ENCODE measurements at places on chromosomes 1 and 21.

- no peak for DNase-seq
These were observed 184.7 kb upstream of the CACYBP start for GRCh38 chr1:174815036-174815435.

DNA sequence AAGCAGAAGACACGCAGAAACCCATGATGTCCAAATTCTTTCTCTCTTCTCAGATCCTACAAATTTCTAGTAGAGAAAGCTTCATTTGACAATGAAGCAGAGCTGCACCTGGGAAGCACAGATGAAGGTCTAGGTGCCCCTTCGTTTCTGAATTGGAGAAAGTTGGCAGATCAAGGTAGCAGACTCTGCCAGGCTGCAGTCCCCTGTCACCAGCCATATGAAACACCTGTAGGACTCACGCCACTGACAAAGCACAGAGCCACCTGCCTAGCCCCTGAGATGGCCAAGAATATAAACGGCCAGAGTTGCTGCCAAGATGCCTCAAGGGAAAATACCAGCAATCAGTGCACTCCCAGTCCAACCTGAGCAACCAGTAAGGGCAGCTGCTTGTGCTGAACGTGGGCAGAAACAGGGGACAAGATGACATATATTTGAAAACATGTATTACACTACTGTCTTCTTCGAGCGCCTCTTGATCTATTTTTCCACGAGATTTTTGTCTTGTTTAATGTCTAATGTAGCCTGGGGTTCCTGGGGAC, 20.6 kb upstream of the PLEKHA6 start:
- no peak for DNase-seq

- no peak for DNase-seq
These were observed 153.5 kb downstream of the HLX start for GRCh38 chr1:221032637-221033280.

DNA sequence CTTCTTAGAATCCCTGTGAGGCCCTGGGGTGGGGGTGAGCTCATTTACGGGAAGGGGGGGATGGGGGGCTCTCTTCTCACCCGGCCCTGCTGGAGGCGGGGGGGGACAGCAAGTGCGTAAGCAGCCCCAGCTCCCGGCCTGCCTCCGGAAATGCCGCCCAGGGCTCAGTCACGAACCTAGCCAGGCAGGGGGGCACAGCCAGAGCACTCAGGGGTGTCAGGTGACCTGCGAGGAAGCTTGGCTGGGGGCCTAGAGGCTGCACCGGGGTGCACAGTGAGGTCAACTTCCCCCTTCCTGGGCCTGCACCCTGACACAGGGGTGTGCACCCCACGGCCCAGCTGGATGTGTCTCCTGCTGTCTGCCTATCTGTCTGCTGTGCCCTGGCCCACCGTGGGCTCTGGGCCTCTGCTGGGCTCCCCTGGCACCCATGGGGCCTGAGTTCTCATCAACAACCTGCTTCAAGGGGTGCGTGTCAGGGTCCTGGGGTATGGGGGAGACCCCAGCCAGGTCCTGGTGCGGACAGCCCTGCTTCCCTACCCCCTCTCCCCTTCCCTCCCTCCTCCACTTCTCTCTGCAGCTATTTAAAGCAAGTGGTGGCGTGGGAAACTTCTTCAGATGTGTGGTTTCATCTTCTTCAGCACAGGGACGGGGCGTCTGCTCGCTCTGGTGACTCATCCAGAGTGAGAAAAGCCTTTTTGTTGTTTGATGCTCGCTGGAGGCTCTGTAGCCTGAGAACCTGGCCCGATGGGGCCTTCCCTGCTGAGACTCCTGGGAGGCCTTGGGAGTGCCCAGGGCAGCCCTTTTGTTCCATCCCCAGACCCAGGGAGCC, 92.5 kb upstream of the RUNX3 start:
- DNase-seq: peak; percentile 97

DNA sequence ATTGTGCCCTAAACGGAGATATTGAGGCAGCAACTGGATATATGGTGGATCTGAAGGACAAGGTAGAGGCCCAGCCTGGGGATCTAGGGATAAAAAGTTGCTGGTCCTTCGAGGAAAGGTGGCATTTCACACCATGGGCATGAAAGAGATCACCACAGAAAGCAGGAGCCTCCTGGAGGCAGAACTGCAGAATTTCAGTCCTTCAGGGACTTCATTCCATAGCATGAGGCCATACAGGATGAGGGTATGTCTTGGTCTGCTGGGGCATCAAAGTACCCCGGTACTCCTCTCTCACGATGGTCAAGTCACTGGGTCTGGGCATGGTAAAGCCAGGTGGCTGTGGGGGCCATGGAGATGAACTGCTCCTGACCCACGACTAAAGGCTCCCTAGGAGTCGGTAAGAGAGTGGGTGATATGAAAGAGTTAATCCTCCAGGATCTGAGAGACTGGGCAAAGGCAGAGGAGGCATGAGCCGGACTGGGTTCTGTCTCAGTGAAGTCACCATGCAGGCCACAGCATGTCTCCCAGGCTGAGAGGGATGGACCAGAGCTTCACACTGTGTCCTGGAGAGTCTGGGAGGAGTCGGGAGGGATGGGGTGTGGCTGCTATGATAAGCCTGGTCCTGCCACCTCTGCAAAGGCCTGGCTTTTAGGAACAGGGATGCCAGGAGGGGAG, 5.8 kb upstream of the SPRR5 start:
- no peak for DNase-seq

DNA sequence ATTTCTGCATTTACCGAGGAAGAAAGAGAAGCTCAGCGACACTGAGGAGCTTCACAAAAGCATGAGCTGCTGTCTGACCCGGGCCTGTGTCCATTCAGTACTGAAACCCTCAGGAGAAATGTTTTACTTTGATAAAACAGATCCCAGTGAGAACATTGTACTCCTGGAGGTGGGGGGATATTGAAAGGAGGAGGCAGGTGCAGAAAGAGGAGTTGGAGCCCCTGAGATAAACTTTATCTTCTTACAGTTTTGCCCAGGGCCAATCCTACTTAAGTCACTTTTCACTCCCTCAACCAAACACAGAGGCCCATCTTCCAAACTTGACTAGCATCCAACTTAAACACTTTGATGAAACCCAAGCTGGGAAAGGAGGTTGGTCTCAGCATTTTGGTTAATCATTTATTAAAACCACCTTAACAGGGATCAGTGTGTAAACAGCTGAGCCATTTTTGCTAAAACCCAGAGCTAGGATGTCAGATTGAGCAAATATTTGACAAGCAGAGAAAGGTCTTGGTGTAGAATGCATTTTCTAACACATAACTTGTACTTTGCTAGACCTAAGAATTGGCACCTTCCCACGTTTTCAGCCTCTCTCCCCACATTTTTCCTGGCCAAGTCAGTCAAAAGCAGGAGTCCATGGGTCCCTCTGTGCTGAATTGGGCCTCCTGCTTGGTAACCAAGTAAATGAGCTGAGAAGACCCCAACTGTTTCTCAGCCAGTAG, 32.5 kb upstream of the SARS1 start:
- DNase-seq: no peak

GRCh38 chr1:2566101-2567045, 10.2 kb downstream of the TNFRSF14 start:
- no peak for DNase-seq

DNA sequence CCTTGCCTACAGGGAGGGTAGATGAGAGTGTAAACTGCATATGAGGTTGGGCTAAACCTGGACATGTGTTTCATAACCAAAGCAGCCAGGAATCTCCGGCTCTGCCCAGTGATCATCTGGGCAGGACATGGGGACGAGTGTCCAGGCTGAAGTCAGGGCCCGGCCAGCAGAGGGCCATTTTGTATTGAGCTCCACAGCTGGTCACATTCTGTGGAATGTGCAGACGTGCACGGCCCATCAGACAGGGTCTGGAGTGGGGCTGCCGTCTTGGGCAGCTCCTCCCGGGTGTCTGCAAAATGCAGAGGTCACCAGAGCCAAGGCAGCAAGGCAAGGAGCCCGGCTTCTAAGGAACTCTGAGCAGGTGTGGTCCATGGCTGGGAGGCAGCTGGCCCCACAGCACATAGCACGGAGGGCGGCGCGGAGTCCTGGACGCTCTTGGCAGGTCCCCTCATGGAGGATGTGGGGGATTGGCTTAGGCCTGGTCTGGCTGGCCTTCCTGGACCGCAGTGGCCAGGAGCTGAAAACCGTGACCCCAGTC, 6.2 kb downstream of the LRRC3 start:
- DNase-seq: no peak

GRCh38 chr21:41656946-41657525, 109.8 kb downstream of the RIPK4 start:
- no peak for DNase-seq

DNA sequence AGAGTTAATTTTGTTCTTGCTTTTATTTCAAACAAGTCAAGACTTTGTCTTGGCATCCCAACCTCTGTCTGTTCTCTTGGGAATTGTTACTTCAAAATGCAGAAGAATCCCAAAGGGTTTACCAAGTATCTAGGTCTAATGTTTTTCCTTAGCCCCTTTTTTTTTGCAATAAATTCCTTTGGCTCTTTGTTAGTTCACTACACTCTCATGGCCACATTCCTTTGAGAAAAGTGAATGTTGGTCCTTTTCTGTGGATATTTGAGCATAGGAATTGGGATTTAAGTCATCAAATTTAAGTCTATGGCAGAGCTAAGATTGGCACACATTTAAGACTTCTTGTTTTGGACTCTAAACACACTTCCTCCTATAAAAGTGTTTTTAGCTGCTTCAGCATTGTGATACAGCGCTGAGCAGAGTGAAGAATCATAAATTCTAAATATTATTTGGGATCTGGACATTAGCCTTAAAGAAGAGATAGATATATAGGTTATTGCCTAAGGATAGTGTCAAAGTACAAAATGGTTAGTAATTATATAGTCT, 1.9 kb downstream of the BTF3L4 start:
- no peak for DNase-seq

DNA sequence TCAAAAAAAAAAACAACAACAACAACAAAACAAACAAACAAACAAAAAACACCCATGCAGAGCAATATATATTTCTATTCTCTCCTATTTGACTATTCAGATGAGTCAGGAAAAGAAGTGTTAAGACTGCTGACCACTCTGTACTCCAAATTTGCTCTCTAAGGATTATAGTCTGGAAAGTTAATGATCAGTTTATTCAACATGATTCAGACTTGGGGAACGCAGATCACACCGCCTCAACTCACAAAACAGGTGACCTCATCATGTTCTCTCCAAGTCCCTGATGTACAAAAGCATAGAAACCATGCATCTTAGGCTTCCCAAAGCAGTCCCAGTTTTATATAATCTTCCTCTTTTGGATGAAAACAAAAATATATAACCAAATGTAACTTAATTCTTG, 51.9 kb upstream of the PRRC2C start:
- DNase-seq: no peak

DNA sequence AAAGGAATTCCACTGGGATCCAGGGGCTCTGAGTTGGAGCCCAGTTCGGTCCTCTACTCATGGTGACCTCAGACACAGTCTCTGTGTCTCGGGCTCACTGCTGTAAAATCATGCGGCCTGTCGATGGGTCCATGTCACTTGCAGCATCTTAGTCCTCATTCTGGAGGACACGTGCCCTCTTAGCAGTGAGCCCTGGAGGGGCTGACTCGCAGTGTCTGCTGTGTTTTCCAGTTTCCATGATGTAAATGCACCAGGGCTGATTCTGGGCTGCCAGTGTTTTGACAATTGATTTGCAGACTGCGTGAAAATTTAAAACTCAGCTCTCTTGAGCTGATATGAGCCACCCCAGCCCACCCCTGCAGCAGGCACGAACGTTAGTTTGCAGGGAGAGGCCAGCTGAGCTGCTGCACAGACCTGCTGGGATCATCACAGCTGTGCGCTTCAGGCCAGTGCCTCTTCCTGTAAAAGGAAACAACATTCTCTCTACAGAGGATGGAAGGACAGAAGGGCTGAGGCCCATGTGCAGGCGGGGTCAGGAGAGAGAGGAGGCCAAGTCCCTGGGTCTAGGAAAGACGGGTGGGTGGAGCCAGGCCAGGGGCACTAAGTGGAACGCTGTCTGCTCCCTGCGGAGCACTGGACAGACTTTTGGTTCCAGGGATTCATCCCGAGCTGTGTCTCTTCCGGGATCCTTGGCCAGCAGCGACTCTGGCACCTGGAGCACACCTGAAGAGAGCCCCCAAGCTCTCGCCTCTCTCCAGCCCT, 42.6 kb downstream of the RSPH1 start:
- DNase-seq: no peak

- no peak for DNase-seq
These were observed 63.2 kb downstream of the IER5 start for GRCh38 chr1:181151378-181152326.

All from CD8-positive, alpha-beta memory T cell (primary cell).